ENCODE measurements at places on chromosomes 7 and 10.

- peak; percentile 20 for DNase-seq
These were observed 909 bp upstream of the CC2D2B start for GRCh38 chr10:95906677-95907455.

DNA sequence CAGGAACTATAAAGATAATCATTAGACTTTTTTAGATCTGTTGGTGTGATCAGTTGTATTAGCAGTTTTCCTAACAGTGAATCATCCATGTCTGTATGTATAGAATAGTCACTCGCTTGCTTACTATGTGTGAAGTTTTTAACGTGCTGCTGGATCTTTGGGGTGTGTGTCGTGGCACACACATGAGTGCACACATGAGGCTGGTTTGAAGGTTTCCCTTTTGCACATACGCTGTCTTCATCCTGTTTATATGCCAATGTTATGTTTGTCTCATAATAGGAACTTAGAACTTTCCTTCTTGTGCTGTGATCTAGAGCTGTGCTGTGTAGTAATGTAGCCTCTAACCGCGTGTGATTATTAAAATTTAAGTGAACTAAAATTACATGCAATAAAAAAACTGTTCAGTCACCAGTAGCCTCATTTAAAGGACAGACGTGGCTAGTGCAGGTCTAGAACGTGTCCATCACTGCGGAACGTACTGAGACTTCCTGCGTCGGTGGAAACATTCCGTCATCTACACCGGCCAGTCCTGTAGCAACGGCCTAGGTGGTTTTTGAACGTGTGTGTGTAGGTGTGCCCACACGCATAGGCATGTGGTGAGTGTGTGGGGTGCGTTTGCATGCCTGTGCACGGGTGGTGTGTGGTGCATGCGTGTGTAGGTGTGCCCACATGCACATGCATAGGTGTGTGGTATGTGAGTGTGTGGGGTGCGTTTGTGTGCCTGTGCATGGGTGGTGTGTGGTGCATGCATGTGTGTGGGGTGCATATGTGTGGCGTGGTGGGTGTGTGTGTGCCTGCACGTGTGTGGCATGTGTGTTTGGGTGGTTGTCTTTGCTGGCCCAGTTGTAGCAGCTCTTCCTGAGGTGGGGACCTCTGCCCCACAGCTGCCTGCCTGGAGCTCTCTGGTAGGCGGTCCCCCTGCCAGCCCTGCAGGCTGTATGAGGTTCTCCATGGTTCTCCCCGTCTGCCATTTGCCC is 56.6 kb downstream of the INPP5A start:
- no peak for DNase-seq

DNA sequence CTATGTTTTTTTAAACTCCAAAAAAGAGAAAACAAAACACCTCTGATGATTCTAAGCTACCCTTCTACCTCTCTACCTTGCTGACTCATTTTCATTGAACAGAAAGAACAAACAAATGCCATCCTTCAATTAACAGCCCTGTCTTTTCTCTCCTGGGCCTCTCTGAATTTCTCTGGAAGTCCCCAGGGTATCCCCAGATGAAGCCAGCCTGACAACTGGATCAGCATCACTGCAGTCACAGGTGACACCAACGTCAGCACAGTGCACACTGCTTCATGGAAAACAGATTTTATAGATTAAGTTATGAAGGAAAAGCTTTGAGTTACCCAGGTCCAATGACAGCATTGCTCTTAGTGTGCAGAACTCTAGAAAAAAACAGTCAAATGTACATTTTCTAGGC is 5.7 kb downstream of the HUS1 start:
- DNase-seq: no peak

DNA sequence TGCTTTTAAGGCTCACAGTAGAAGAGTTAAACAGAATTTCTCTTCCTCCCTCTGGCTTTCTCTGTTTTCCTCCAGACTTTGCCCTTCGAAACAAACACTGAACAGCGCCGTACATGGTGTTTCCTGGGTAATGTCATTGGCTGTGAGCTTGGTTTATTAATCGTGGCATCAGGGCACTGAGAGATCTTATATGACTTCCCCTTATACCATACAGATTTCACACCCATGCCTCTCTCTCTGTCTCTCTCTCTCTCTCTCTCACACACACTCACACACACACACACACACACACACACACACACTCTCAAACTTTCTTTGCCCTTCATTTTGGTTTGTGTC is 195.5 kb downstream of the CREB5 start:
- no peak for DNase-seq

- DNase-seq: no peak
These were observed 184.9 kb upstream of the ADCY1 start for GRCh38 chr7:45389073-45389872.

GRCh38 chr10:28631896-28632583 is 45.3 kb upstream of the BAMBI start:
- DNase-seq: no peak

DNA sequence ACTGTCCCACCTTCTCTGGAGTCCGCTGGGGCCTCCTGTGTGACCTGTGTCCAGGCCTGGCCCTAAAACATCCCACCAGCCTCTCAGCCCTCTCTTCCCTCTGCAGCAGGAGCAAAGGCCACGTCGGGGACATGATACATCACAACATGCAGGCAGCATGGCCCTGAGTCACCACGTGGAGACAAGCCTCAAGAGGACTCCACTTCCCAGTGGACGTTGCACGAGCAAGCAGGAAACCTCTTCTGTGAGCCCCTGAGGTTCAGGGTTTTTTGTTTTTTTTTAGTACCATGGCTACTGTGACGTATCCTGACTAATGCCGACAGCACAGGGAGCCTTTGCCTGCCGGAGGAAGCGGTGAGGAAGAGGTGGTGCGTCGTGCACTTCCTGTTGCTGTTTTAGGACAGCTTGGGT is 165.9 kb downstream of the DNAJB6 start:
- peak; percentile 93 for DNase-seq

- DNase-seq: peak; percentile 42
These were observed 124.2 kb downstream of the ARHGAP22 start for GRCh38 chr10:48480397-48481374.

DNA sequence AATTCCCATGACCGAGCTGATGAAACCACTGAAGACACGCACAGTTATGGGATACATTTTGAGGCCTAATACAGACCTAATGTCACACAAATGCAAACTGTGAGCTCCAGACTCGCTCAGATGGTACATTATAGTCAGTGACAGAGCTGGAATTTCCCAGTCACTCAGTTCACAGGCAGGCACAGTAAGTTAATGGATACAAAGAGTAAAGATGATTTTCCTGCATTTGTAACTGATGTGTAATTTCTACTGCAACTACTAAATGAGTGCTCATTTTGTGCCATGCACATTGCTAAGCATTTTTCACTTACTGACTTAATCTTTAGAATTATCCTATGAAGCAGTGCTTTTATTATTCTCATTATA is 56.5 kb downstream of the ENO4 start:
- DNase-seq: no peak

DNA sequence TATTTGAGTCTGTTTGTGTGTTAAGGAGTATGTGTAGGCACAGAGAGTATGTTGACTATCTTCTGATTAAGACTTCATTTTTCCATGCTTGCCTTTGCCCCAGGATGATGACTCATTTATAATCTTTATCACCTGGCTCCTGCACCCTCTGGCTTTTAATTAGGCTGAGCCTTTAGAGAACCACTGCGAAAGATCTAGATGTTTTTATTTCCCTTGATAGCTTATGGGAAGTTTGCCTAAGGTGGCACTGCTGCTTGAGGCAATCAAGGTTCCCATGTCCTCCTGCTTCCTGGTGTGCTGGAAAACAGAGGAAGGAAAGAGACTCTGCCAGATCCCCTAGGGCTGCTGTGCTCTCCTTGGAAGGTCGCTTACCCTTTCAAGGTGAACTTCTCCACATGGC is 114.6 kb downstream of the ARL4A start:
- DNase-seq: no peak

DNA sequence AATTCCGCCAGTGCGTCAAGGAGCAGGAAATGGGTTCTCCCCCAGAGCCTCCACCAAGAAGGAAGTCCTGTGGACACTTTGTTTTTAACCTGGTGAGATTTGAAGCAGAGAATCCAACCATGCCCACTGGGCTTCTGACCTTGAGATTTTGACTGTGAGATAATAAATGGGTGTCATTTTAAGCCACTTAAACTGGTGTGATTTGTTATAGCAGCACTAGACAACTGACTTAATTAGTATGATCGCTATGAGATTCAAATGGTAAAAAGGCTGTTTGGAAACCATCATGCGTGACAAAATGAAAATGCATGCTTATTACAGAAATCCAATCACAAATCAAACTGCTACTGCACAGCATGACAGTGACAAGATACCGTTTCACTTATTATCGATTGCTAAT is 98.0 kb downstream of the ADAM12 start:
- DNase-seq: no peak

DNA sequence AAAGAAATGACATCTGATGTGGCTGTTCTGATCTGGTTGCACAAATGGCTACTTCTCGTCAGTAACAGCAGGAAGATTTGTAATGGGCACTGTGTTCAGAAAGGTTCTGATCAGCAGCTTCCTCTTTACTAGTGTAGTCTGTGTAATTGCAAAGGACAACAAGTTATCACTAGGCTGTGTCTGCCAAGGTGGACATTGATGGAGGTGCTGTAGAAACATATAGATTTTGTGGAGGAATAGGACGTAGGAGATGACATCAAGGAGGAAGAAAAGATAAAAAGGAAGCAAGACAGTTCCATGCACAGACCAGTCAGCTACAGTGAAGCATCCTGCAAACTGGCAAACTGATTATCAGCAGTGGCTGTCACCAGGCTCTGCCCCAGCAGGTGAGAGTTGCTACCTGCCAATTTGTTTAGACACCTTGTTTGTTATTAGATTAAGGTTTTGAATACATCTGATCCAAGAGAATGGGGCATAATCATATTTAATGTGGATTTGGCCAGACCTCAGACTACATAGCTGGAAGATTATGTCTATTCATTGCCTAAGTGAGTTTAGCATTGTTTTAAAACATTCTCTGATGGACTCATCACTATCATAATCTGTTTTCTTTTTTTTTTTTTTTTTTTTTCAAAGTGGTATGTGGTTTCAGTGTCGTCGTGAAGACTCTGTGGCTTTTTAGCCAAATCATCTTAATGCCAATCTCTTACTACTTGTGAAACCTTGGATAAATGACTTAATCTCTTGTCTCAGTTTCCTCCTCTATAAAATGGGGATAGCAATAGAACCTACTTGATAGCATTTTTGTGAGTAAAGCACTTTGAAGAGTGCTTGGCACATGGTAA is 417.9 kb upstream of the LRGUK start:
- DNase-seq: no peak

DNA sequence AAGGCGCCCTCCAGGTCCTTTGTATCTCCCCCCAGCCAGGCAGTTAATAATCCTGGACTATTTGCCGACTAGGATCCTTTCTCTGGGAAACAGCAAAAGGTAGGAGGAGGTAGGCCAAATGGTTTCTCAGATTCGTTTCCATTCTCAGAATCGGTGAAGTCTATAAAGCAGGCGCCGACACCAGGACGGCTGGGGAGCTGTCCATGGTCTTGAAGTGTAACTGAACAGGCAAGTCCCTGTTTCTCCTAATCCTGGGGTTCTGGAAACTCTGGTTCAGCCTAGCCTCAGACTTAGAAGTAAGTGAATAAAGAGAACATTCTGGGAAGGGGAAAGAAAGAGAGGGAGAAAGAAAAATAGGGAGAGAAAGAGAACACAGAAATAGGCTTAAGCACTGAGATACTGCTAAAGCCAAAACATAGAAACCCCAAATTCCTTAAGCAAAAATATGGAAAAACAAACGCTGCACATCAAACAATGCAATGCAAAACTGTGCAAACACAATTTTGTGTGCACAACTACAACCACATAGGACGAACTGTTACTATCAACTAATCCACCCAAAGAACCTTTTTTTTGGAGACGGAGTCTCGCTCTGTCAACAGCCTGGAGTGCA is 11.1 kb upstream of the INA start:
- peak; percentile 23 for DNase-seq

GRCh38 chr10:12644380-12645144 is 295.2 kb downstream of the CAMK1D start:
- no peak for DNase-seq

- DNase-seq: no peak
These were observed 597.5 kb upstream of the MKI67 start for GRCh38 chr10:128723631-128724205.

- no peak for DNase-seq
These were observed 5.0 kb upstream of the LGI1 start for GRCh38 chr10:93752761-93753160.

DNA sequence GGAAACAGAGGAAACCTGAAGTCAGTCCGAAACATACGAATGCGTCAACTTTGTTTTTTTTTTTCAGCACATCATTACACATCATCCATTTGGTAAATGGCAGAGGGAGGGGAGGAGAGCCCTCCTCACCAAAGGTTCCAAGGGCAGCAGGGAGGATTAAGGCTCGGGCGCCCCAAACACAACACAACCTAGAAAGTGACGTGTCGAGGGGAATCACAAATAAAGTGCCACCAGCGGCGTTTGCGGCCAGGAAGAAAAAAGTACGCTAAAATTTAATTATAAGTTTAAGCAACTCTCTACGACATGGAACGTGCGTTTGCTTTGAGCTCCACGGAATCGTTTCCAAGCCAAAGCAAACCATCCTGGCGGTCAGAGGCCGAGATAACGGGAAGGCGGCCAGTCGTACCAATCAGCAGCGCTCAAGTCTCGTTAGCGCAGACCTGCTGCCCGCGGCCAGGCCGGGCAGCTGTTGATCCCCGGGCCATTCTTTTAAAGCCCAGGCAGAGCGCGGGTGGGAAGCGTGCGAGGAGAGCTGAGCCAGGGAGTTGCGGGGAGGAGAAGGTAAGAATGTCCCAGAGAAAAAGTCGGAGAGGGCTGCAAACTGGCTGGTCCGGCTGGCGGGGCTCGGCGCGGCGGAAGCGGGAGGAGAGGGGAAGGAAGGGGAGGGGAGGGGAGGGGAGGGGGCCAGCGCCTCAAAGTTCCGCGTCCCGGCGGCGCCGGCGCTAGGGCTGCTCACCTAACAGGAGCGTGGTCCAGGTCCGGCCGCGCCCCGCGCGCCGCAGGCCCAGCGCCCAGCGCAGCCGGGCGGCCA is 719 bp downstream of the DPY19L1 start:
- DNase-seq: peak; percentile 39

DNA sequence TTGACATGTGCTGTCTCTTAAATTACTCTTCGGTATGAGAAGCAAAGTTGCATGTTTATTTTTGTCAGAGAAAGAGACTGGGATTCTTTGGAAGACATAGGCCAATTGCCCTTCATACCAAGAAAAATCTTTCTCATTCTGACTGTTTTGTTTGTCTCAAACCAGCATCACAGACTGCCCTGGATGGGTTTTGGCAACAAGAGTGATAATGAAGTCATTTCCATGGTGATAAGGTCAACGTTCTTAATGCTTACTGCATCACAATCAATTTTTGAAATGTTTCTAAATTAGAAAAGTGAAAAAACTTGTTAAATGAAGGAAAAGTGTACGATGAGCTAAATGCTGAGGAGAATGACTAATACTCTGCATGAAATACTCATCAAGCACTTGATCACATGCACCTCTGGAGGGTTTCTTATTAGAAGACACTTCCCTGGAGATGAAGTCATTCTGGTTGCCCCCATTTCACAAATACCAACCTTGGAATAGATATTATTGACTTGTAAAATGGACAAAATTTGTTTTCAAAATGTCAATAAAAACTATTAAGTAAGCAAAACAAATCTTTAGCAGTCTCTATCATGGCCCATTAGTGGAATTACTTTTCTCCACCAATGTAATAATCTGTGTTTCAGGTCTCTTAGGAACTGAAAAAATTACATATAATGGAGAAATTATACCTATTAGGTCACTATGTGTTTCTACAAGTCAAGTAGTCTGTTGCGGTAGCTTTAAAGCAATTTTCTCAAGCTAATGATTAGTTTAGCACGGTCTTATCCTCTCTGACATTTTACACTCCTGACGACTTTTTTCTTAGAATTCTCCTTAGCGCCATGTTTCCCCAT is 19.9 kb upstream of the SEC61G start:
- DNase-seq: no peak
